Activated naive CD4-positive, alpha-beta T cell treated with Interleukin-2 at 50 U/mL for 16 hours (primary cell): ENCODE measurements at places on chromosomes 3 and 15.

DNA sequence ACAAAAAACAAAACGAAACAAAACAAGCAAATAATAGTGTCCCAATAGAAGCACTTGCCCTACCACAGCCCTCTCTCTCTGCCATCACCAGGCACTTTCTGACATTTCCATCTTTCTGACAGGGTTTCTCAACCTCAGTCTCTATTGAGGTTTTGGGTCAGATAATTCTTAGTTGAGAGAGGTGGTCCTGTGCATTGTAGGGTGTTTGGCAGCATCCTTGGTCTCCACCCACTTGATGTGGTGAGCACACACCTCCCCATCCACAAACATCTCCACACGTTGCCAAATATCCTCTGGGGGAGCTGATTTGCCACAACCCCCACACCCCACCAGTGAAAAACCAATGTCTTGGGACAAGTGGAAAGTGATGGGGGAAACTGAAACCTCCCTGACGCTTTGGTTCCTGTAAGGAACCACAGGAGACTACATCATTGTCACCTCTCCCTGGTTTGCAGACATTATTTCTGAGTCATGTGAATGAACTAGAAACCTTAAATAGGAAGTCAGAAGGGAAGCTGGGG, 733.7 kb upstream of the CFAP20DC start:
- peak; percentile 15 for DNase-seq

GRCh38 chr3:2765002-2765579, 345.1 kb downstream of the IL5RA start:
- no peak for DNase-seq

DNA sequence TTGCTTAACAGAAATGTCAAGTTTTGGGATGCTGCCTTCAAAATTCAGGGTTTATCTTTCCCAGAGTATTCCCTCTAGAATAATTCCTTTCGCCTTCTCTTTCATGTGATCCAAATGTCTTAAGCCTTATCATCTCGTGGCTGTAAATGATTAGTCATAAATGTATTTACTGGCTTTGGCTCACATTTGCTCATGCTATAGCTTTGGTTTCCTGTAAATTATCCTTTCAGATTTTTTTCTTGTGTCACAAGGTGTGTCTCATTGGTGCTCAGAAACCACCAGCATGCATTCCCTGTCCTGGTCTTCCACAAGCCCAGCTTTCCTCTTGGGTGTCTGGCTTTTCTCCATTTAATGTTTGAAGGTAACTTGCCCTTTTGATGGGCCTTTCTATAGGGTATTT, 692.7 kb upstream of the ALCAM start:
- DNase-seq: no peak

- DNase-seq: no peak
These were observed 207.5 kb downstream of the PDCD6IP start for GRCh38 chr3:34005886-34006285.

DNA sequence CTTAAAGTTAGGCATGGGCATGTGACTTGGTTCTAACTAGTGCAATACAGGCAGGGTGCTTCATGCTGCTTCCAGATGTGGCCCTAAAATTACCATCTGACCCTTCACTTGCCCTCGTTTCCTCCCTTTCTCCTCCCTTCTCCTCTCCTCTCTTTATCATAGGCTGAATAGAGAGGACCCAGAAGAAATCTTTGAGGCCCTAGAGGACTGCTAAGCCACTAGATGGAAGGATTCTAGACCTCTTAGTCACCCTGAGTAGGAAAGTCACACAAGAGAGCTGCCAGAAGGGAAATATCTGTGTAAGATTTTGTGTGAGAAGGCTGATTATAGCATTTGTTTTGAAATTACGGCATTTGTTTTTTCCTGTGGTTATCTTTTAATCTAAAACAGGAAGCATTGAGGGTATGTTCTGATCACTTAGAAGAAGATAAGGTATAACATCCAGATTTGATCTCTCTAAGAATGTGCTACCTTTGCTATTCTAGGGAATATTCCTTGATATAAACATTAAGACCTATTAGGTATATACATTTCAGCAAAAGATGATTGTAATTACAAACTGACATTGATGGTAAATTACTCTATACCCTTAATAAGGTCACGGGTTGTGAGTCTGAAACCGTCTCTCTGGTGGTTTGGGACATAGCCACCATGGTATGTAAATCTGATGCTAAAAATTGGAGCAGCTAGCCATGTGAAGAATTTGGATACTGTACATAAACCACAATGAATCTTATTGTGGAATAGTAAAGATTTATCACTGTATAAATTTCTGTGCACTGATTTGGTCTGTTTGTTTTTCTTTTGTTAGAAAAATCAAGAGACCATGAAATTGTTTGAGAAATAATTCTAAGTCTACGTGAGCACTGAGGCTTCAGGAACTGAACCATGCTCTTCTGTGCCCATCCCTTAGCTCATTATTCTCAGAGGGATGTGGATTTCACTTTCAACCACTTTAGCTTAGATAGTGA, 84.1 kb downstream of the TP63 start:
- DNase-seq: no peak

DNA sequence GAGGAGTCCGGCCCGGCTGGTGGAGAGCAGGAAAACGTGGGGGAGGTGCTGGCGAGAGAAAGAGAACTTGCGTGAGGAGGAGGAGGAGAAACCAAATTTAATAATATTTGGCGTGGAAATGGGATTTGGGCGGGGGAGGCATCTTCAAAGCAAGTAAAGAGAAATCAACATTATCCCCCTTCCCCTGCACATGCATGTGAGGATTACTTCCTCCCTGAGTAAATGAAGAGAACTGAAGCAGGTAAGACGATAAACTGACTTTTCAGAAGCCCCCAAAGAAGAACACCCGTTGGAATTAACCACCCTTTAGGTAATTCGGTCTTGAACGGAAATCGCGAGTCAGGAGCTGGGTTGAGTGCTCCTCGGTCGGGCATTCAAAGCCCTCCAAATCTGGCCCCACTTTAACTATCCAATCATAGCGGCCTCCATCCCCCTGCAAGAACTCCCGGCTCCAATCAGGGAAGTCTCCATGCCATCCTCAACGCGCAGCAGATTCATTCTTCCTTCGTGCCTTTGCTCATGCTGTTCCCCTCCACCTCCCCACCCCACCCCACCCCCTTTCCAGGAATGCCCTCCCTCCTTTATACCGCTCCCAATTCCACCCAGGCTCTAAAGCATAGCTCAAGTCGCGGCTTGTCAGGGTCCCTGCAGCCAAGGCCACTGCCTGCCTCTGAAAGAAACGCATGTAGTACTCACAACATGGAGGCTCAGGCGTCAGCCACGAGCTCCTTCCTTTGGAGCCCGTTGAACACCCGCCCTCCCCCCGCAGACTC, 545 bp upstream of the RFX7 start:
- peak; percentile 22 for DNase-seq

GRCh38 chr3:177594096-177594495, 396.8 kb upstream of the TBL1XR1 start:
- DNase-seq: no peak

DNA sequence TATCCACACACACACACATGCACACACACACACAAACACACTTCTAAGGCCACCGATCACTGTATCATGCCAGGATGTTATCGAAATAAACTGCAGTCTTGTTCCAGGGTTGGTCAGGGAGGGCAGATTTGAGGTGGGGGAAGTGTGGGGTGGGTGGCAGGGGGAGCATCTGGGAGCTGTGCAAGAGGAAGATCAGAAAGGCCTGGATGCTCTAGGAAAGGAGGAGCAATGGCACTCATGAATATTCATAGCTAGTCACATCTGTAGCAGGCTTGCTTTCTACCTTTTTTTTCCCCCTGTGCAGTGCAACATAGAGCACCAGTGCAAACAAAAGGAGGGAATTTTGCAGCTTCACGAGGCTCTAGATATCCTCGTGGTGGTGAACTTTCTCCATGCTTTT, 84.9 kb downstream of the MEIS2 start:
- DNase-seq: no peak

GRCh38 chr15:99582508-99582960, 16.8 kb downstream of the MEF2A start:
- DNase-seq: no peak

- DNase-seq: no peak
These were observed 48.7 kb upstream of the GADL1 start for GRCh38 chr3:30943206-30943605.

DNA sequence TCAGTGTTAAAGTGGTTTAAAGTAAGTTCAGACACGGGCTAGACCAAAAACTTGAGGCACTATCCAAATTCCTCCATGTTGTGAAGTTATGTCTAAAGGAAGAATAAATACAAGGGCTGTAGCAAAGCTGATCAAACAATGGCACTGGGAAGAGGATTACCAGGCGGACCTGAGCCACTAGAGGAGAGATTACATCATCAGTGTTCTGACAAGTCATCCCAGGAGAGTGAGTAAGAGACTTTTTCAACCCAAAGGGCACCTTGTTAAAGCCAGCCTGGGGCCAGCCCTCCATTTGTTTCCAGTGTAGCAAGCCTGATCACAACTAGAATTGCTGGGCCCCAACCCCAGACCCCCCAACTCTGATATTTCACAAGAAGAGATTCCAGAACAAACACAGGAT, 166.9 kb downstream of the DCLK3 start:
- no peak for DNase-seq

- no peak for DNase-seq
These were observed 583.3 kb upstream of the CBLB start for GRCh38 chr3:106452096-106452495.

GRCh38 chr15:60326343-60326742, 71.4 kb downstream of the ANXA2 start:
- no peak for DNase-seq

GRCh38 chr3:53715815-53716483, 130.3 kb downstream of the CHDH start:
- no peak for DNase-seq

- no peak for DNase-seq
These were observed 118.1 kb upstream of the SLC6A11 start for GRCh38 chr3:10697918-10698317.

DNA sequence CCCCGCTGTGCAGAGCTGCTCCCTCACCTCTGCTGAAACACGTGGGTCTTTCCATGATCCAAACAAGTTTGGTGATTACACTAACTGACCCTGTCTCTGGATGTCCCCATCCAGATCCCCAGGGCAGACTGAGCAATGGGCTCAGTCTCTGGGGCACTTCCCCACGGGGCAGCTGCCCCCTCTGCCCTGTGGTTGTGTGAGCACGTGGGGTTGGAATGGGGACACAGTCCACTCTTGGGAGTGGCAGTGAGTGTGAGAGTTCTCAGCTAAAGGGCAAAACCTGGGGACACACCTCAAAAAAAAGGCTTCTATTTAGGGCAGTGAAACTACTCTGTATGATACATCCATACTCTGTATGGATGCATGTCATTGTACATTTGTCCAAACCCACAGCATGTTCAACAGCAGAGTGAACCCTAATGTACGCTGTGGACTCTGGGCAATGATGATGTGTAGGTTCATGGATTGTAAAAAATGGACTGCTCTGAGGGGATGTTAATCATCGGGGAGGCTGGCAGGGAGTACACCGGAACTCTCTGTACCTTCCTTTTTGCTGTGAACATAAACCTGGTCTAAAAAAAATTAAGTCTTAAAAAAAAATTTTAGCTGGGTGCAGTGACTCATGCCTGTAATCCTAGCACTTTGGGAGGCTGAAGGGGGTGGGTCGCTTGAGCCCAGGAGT, 49.9 kb upstream of the BLM start:
- DNase-seq: no peak

DNA sequence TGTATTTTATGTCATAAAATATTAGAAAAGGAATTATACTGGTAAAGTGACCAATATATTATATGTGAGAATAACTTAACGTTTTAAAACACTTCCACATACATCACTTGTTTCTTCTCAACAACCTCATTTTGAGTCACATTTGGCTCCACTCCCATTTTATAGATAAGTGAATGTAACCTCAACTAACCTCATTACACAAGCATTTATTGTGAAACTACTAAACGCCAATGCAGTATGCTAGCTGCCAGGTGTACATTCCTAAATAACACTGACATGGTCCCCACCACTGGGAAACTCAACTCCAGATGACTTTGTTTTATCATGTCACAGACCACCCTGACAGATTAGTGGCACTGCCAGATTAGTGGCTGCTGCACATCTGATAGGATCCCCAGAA, 249.7 kb upstream of the CNTN4 start:
- no peak for DNase-seq

DNA sequence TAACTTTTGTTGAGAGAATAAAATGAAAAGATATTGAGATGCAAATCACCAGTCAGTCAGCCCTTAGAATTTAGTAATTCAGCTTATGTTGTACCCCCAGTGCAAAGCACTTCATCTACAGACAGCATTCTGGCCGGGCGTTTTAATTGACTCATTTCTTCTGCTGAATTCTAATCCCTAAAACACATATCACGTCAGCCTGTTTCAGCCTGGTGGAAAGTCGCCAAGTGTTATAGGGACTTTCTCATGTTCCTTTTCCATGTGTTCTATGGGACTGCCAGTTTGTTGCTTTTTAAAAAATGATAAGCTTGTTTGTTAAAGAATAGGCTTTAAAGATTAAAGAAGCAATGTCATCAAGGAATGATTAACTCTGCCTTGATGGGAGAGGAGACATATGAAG, 169.7 kb upstream of the BFSP2 start:
- DNase-seq: no peak

GRCh38 chr15:99681990-99682389, 51.2 kb downstream of the LYSMD4 start:
- DNase-seq: no peak

GRCh38 chr3:186208296-186208989, 99.6 kb upstream of the ETV5 start:
- no peak for DNase-seq

GRCh38 chr15:90262426-90262825, 3.0 kb upstream of the NGRN start:
- no peak for DNase-seq

- DNase-seq: no peak
These were observed 95.3 kb downstream of the ITPR1 start for GRCh38 chr3:4588466-4588865.

DNA sequence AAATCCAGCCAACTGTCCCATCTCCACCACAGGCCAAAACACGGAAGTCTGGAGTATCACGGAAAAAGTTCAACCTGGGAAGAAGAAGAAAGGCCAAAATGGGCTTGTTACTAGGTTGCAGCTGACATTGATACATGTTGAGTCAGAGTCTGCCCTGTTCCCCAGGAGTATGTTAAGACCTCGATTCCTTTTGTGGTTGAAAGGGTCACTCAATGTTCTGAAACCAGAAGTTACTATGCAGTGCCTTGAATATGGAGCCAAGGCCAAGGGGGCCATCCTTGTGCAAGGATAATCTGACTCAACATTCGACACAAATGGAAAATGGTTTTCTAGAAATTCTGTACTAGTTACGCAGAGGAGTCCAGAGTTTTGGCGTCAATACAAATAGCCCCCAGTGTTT, 104.2 kb downstream of the DGKG start:
- no peak for DNase-seq

- no peak for DNase-seq
These were observed 40.5 kb upstream of the ROPN1 start for GRCh38 chr3:124032311-124032880.

- peak; percentile 14 for DNase-seq
These were observed 7.9 kb downstream of the FAH start for GRCh38 chr15:80160570-80161156.
